ENCODE measurements at places on chromosomes 5 and 9. TPM values are rescaled to one million over a fixed set of nuclear protein-coding genes. Genes with fewer than 3 reads are reported as not detected.

- H3K27me3 ChIP-seq, result no peaks in the 10 kb centered on the region
- H3K27ac ChIP-seq, result no peak overlapping the region
- no peak for DNase-seq
- no peak overlapping the region for H3K4me3 ChIP-seq
Observed at GRCh38 chr5:131242728-131243255, 21.1 kb upstream of the CDC42SE2 start.

Gene LOX
- 98.2 TPM for total RNA-seq

DNA sequence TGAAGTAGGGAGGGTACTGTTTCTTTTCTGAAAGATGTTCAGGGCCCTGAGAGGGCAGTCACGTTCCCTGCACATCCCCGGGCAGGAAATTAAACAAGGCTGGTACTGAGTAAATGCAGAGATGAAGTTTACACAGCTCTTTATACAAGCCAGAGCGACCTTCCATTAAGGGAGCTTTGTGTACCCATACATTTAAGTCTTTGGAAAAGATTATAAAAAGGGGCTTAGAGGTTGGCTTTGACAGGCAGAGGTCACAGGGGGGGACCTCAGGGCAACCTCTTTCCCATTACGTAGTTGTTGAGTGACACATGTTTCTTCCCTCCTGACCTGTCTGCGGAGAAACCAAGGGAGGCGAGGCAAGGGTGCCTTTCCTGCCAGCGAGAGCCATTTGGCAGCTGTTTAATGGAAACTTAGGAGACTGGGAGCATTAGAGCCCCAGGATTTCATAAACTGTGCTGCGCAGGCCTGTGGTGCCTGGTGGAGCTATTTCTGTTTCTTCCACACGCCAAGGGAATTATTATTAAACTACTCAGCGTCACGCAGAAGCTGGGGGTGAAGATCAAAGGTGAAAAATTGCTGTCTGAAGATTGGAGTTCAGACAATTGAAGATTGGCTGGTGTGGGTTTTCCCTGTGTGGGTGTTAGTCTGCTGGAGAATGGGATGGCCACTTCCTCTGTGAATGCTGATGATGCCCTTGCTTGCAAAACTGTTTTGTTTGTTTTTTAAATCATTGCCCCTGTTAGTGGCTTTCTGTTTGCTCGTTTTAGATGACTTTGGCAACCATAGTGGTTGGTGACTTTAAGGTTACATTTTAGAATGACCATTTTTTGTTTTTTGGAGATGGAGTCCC is 3.2 kb upstream of the SMIM32 start:
- no peaks in the 10 kb centered on the region for H3K36me3 ChIP-seq
- no peak overlapping the region for H3K4me3 ChIP-seq
- peaks cover 20% of the 10 kb centered on the region for H3K4me1 ChIP-seq
- H3K27ac ChIP-seq, result peak overlapping the region; percentile 79
- peaks cover 19% of the 10 kb centered on the region for H3K27me3 ChIP-seq
- peak; percentile 39 for DNase-seq

- peak overlapping the region; percentile 88 for H3K4me3 ChIP-seq
- H3K27me3 ChIP-seq, result no peaks in the 10 kb centered on the region
- no peak overlapping the region for H3K27ac ChIP-seq
- H3K4me1 ChIP-seq, result peaks cover 8% of the 10 kb centered on the region
- no peaks in the 10 kb centered on the region for H3K36me3 ChIP-seq
- no peak for DNase-seq
Observed at GRCh38 chr9:132077881-132078698, 1.6 kb downstream of the MED27 start.

DNA sequence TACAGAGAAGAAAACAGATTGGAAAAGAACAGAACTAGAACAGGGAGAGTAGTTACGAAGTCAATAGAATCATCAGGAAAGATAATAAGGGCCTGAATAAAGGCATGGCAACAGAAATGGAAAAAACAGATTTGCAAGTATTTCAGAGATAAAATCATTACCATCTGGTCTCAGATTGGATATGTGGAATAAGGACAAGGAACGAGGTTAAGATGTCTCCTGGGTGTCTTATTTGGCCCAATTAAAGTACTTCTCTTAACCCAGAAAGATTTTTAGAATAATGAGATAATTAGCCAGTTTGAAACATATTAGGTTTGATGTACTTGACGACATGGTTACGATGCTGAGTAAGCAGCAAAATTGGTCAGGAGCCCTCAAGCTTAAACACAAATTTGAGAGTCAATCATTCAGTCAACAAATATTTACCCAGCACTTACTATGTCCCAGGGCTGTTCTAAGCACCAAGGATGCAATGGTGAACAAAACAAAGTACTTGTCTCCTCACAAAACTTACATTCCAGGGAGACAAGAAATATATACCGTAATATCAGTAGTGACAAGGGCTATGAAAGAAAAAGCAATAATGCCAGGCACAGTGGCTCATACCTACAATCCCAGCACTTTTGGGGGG is 18.3 kb downstream of the RICTOR start:
- no peak overlapping the region for H3K4me3 ChIP-seq
- H3K27ac ChIP-seq, result no peak overlapping the region
- H3K36me3 ChIP-seq, result no peaks in the 10 kb centered on the region
- no peaks in the 10 kb centered on the region for H3K27me3 ChIP-seq
- H3K4me1 ChIP-seq, result no peaks in the 10 kb centered on the region
- DNase-seq, result no peak

DNA sequence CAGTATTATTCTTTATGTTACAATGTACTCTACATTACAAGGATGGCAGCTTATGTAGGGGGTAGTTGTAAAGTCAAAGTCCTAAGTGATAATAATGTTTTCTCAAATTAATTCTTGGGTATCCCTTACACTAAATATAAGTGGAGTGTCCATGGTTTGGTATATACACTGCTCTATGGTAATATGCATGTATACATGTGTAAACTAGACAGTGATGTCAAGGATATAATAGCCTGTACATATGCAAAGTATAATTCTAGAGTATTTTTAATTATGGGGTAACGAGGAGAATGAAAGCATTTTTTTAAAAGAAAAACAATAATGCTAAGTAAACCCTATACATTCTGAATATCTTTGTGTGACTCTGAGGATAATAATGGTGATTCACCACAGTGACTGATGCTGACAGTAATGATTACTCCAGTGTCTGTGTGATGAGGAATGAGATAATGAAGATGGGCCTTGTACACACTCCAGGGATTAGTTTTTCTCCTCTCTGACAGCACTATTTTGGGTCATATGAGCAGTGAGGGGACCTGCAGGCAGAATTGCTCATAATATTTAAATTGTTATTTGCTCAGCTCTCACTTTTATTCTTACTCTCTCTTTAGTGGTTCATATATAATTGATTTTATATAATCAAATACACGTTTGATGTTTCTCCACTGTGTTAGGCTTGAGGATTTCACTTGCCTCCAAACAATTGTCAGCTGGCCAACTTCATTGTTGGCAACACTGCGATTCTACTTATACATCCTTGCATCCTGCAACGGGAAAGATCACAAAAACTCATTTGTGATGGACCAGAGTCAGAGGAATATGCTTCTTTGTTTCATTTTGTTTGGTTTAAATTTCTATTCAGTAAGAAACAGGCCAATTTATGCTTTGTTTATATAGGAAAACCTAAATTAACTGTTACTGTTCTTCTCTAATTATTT is 88.2 kb downstream of the NREP start:
- DNase-seq, result no peak
- no peaks in the 10 kb centered on the region for H3K27me3 ChIP-seq
- no peaks in the 10 kb centered on the region for H3K36me3 ChIP-seq

DNA sequence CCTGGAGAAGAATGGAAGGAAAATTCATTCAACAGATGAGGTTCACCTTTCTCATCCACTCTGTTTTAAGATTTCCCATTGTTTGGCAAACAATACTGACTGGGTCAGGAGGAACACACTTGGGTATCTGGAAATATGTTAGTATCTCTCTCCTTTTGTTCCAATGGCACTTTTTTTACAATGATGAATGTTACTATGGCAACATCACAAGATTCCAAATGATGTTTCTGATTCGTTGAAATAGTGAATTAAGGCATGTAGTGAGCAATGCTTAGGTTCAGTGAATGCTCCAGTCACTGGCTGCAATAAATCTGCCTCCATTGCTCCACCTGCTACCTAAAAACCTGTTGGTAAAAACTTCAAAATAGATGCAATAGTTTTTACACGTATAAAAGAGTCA is 392.8 kb downstream of the DNAH5 start:
- no peak for DNase-seq
- no peaks in the 10 kb centered on the region for H3K27me3 ChIP-seq
- no peaks in the 10 kb centered on the region for H3K4me1 ChIP-seq
- no peaks in the 10 kb centered on the region for H3K36me3 ChIP-seq
- H3K27ac ChIP-seq, result no peak overlapping the region
- H3K4me3 ChIP-seq, result no peak overlapping the region

Gene PCDHA13
- total RNA-seq, result 4.1 TPM

GRCh38 chr5:171957591-171958251 is 48.7 kb downstream of the FBXW11 start:
- no peak overlapping the region for H3K4me3 ChIP-seq
- H3K4me1 ChIP-seq, result peaks cover 35% of the 10 kb centered on the region
- no peak overlapping the region for H3K27ac ChIP-seq
- DNase-seq, result no peak
- H3K27me3 ChIP-seq, result no peaks in the 10 kb centered on the region
- no peaks in the 10 kb centered on the region for H3K36me3 ChIP-seq

DNA sequence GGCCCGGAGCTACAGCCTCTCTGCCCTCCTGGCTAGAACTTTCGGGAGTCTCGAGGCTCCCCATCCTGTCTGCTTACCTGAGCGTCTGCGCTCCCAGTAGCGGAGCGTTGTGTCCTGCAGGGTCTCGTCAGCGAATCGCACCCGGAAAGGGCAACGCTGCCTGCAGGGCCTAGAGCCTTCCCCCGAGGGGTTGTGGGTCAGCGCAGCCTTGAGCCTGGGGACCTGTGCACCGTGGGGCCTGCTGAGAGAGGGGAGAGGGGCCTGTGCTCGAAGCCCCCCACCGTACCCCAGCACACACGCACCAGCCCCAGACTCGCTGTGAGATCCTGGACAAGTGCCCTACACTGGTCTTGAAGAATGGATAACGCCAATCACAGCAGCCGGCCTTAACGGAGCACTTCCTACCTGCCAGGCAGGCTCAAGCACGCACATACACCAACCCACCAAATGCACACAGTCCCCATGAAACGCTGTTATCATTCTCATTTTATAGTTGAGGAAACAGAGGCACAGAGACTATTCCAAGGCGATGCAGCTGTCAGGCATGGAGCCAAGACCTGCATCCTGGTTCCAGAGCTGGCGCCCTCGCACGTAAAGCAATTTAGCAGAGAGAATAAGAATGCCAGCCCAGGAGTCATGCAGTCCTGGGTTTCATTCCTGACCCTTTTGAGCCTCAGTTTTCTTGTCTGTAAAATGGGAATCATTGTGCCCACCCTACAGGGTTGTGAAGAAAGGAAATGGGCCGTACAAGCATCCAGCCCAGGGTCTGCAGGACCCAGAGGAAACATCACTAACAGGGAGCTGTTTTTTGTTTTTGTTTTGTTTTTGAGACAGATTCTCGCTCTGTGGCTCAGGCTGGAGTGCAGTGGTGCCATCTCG is 5.3 kb downstream of the C9orf50 start:
- H3K27me3 ChIP-seq, result no peaks in the 10 kb centered on the region
- H3K4me1 ChIP-seq, result peaks cover 14% of the 10 kb centered on the region
- H3K27ac ChIP-seq, result no peak overlapping the region
- H3K4me3 ChIP-seq, result no peak overlapping the region

DNA sequence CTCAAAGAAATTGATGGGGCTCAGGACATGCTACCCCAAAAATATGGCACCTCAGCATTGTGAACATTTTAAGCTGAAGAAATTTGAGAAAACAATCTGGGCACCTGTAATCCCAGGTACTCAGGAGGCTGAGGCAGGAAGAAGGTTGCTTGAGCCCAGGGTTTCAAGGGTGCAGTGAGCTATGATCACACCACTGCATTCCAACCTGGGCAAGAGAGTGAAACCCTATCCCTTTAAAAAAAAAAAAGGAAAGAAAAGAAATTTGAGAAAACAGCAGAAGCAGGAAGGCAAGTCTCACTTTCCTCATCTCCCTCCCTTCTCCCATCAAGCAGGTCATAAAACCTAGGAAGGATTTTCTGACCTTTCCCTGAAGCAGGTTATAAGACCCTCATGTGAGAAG is 23.6 kb downstream of the TPD52L3 start:
- peaks cover 3% of the 10 kb centered on the region for H3K4me1 ChIP-seq
- no peak overlapping the region for H3K27ac ChIP-seq
- DNase-seq, result no peak
- no peaks in the 10 kb centered on the region for H3K36me3 ChIP-seq
- no peak overlapping the region for H3K4me3 ChIP-seq
- H3K27me3 ChIP-seq, result no peaks in the 10 kb centered on the region

GRCh38 chr5:127647361-127647958 is 1.4 kb upstream of the CTXN3 start:
- H3K36me3 ChIP-seq, result no peaks in the 10 kb centered on the region
- no peaks in the 10 kb centered on the region for H3K27me3 ChIP-seq
- H3K27ac ChIP-seq, result no peak overlapping the region
- DNase-seq, result no peak

GRCh38 chr5:54829676-54830535 is 155.5 kb downstream of the ESM1 start:
- no peak overlapping the region for H3K27ac ChIP-seq
- peaks cover 2% of the 10 kb centered on the region for H3K4me1 ChIP-seq
- no peaks in the 10 kb centered on the region for H3K27me3 ChIP-seq
- DNase-seq, result no peak
- H3K4me3 ChIP-seq, result no peak overlapping the region

DNA sequence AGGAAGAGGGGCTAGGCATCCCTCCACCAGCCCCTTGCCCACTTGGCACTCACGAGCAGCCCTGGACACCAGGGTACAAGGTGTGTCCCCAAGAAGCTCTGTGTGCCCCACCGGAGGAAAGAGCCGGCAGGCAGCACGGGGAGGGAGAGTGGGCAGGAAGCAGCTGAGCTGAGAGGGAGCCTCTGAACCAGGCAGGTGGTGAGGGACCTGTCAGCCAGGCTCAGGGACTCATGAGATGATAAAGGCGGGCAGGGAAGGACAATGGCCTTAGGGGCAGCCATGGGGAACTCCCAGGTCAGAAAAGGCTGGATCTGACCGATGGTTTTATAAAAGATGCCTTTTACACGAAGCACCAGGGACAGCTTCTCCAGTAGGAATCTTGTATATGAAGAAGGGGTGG is 112.0 kb downstream of the VAV2 start:
- no peaks in the 10 kb centered on the region for H3K36me3 ChIP-seq
- H3K4me3 ChIP-seq, result no peak overlapping the region
- no peaks in the 10 kb centered on the region for H3K27me3 ChIP-seq
- H3K4me1 ChIP-seq, result peaks cover 36% of the 10 kb centered on the region
- peak overlapping the region; percentile 40 for H3K27ac ChIP-seq

Gene TXNDC8
- total RNA-seq, result not detected

GRCh38 chr5:10250806-10251276 is 761 bp downstream of the CCT5 start:
- peaks cover 15% of the 10 kb centered on the region for H3K4me1 ChIP-seq
- H3K4me3 ChIP-seq, result peak overlapping the region; percentile 78
- no peak for DNase-seq
